Stimulated activated CD8-positive, alpha-beta memory T cell treated with anti-CD3 and anti-CD28 coated beads, Interleukin-15, amount 100 ng/mL, for 48 hours (primary cell): ENCODE measurements at places on chromosomes 12 and 14.

GRCh38 chr12:49946497-49946896 lies 4.0 kb upstream of the AQP2 start:
- no peak for DNase-seq

- DNase-seq = no peak
Observed at GRCh38 chr12:126038434-126038833, 973.2 kb downstream of the AACS start.

DNA sequence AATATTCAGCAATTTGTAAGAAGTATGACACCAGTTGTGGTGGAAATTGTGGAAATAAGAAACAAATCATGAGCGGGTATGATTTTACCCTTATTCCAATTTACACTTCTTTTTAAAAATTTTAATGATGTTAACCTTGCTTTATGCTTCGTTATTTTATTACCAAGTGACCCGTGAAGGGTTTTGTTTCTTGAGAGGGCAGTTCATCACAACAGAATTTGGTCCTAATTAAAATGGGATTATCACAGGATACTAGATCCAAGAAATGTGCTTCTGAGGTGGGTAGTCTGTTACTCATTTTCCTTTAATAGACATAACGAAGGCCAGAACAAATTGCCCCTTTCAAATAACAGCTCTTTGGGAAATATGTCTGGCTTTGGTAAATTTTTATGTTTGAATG lies 25.5 kb upstream of the RASSF8 start:
- no peak for DNase-seq

DNA sequence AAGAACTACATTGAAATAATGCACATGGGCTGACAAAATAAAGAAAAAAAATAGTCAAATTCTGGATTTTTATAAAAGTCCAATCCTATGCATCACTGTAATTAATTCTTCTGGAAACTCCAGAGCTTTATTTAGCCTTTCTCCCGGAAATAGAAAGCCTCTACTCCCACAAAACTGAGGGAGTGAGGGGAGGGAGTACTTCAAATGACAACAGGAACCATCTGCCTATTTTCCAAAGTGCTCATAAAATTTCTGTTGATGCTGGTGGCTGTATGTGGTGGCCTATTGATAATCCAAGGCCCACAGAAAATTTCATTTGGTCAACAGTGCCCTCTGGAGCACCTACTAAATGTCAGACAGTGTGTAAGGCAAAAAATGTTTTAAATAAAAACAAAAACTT lies 64.6 kb downstream of the KIF21A start:
- DNase-seq = no peak

DNA sequence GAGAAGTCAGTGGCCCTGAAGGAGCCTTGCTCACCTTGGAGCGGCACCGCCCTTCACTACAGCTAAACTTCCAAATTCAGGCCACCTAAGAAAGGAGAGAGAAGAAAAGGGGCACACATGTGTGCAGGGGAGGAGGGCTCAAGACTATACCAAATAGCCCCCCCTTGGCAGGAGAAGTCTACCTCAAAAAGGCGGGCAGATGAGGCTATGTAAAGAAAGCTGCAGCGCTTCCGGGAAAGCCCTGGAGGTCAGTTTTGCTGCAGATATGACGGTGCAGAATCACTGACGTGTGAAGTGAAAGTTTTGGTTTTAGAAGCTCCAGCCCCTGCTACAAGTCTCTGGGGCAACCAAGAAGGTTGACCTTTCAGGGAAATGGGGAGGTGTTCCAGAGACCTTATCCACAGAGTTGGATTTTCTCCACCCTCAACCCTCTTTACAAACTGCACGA lies 48.2 kb upstream of the PNMA1 start:
- DNase-seq = no peak
